ENCODE measurements at places on chromosomes 7 and 10.

- peak; percentile 44 for DNase-seq
These were observed 109.4 kb upstream of the LANCL2 start for GRCh38 chr7:55255496-55256445.

- DNase-seq: no peak
These were observed 336.8 kb downstream of the ARL4A start for GRCh38 chr7:13024121-13024674.

DNA sequence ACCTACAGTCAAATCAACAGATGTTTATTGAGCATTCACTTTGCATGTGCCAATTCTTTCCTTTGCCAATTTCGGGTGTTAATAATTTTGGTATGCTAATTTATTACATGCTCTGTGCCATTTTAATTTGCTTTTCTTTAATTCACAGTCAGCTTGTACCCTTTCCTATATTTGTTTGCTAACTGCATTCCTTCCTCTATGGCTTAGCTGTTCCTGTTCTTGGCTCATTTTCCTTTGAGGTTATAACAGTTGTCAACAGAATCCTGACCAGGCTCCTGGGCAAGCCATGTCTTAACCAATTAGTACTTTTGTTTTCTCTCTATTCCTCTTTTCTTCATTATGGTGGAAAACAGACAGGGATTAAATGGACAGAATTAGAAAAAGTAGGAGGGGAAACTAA lies 73.6 kb upstream of the RPA3 start:
- DNase-seq: no peak

DNA sequence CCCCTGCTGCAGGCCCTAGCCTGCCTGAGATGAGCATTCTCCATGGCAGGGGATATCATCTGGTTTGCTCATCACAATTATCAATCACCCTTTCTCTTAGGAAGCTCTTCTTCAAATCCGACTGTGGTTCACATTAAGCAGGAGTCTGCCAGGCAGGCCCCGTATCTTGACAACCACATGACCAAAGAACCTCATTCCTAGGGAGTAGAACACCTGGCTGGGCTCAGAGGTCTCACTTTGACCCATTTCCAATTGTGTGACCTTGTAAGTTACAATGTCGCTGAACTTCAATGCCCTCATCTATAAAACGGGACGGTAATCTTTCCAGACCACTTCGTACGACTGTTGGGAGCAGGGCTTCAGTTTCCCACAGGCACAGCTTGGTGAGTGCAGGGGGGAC lies 156.4 kb upstream of the PCBD1 start:
- no peak for DNase-seq

DNA sequence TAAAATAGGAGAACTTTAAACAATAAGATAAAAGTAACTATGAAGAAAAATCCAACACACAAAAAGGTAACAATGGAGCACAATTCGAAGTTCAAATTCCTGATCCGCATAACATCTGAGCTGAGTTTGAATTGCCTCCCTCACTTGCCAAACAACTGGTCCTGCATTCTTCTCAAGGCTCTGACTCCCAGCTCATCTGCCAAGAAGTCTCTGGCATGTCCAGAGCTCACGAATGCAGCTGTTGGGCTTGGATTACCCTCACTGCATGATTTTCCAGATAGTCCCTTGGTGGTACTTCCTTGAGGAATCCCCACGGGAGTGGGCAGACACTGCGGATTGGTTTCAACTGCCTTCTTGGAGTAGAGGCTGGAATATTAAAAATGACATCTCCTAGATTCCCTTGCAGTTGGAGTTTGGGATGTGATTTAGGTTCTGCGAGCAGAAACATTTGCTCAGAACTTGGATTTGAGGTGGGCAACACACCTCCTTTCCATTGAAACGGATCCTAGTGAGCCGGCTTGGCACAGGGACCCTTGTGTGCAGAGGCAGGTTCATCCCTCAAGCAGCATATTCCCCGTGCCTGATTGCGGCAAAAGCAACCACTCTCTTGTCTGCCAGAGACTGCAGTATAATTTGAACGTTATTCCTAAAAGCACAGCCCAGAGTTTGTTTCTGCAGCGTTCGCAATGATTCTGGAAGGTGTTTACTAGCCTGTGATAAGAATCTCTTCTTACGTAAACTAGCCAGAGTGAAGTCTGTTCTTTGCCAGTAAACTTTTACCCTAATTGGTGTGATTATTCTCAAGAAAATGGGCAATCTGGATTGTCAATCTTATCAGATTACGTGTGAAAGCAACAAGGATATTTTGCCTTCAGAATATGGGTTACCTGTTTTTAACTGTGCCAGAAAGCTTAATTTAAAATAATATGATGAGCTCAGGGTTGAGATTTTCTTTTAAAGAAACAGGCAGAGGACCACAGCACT lies 23.4 kb upstream of the PRKCQ start:
- DNase-seq: no peak

- DNase-seq: no peak
These were observed 109.7 kb downstream of the HIP1 start for GRCh38 chr7:75629044-75629443.

DNA sequence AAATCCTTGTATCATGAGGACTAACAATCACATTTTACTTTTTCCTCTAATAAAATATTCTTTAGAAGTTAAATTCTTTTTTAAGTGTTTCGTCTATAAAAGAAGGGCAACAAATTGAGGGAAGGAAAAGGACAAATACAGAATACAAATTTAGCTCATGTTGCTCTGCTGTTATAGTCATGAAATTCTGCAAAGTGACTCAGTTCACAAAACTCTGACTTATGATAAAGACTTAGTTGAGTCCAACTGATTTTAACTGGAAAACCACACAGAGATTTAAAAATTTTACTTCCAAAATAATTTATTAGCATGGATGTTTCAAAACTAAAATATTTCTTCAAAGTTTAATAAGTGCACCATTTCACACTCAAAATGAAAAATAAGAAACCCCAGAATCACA lies 75.0 kb upstream of the GPR22 start:
- no peak for DNase-seq

DNA sequence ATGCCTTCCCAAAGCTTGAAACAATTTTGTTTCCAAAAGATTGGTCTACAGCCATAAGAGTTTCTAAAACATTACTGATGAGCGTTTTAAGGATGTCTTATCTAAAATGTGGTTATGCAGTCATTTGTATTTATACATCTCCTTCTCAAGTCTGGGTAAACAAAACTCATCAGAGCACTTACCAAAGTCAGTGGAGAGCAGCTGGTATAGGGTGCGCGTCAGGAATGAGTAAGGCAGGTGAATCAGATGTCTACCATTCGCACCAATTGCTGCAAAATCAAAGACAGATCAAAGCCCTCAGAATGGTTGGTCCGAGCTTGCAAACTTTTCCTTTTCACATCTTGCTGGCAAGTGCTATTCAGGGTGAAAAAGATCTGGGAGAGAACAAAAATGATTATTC lies 65.6 kb upstream of the FAM171A1 start:
- no peak for DNase-seq

DNA sequence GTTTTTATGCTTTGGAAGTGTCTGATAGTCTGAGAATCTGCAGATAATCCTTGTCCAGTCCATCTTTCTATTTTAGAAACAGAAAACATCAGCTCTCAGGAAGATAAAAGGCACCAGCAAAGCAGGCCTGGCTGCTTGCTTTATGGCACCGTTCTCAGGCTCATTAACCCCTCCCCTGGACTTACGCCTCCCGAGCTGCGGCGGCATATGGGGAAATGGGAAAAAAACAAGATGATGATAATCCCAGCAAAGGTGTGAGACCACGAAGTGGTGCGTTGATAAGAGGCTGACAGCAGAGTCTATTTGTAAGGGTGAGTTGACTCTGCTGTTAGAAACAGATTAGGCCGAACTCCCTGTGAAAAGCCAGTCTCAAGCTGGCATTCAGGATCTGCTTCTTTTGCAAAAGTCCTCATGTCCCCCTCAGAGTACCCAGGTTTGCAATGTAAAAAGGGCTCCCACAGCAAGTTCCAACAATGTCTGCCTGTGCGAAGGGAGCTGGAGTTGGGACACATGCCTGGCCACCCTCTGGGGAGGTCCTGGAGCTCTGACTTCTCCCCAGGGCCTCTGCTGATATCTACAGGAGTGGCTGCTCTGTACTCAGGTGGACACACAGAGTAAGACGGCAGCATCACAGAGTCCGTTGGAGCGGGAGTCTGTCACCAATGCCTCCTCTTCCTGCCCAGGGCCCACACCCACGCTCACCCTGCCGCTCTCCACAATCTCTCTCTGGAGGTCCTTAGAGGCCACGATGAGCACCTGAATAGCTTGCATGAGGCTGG lies 54.3 kb downstream of the SPDYE5 start:
- no peak for DNase-seq

GRCh38 chr10:42997849-42998165 lies 79.1 kb upstream of the RET start:
- DNase-seq: no peak

GRCh38 chr7:99473315-99473596 lies 566 bp downstream of the ZNF789 start:
- DNase-seq: no peak

DNA sequence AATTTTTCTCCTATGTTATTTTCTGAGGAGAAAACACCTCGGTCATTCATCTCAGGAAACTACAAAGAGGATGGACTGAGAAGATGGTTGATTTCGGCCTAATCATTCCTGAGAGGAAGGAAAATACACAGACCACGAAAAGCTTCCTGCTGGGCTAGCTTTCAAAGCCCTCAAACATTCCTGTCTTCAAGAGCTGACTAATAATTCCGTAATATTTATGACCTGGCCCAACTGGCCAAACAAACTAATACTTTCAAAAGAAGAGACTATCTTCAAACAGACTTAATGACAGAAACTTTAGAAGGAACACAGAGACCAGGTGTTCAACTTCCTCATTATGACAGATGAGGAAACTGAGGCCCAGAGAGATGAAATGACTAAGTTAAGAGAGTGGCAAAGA lies 215.1 kb upstream of the FRMD4A start:
- DNase-seq: no peak

- peak; percentile 84 for DNase-seq
These were observed at the start of gene DDX21 for GRCh38 chr10:68955832-68956532. Gene DDX21 (plus strand): TSS chr10:68956170. CDS start chr10:68956226, 56 bp downstream.

DNA sequence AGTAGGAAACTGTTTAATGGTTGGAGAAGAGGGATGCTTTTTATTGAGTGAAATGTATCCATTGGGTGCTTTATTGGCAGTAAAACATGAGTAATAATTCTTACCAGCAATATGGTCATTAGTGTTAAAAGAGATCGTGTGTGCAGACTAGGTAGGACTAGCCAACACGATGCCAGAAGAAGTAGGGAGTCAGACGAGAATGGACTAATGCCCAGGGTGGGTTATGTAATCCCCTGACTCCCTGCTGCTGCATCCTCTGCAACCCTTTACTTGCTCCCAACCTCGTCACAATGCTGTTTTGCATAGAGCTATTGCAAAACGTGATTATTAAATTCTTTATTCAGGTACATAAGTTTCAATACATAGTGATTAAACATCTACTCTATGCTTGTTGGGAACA lies 1213.7 kb downstream of the GATA3 start:
- DNase-seq: no peak

DNA sequence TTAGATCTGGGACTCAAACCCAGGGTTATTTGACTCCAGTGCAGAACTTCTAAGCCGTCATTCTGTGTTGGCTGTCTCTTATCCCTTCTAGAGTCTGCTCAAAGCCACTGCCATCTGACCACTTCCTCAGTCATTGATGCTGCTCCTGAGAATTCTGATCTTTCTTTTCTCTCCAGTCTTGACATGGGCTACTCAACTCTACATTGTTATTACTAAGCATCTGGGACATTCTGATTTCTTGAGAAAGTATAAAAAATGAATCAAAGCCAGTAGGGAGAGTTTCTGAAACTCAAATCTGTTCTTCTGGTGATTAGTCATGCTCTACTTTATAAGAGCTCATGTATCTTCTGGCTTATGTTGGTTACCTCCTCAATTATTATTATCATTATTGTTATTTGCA lies 48.7 kb downstream of the ANK3 start:
- no peak for DNase-seq

- DNase-seq: no peak
These were observed 500.9 kb upstream of the ZMIZ1 start for GRCh38 chr10:78567680-78568455.

GRCh38 chr10:70834021-70834420 lies 18.3 kb downstream of the SGPL1 start:
- DNase-seq: no peak

DNA sequence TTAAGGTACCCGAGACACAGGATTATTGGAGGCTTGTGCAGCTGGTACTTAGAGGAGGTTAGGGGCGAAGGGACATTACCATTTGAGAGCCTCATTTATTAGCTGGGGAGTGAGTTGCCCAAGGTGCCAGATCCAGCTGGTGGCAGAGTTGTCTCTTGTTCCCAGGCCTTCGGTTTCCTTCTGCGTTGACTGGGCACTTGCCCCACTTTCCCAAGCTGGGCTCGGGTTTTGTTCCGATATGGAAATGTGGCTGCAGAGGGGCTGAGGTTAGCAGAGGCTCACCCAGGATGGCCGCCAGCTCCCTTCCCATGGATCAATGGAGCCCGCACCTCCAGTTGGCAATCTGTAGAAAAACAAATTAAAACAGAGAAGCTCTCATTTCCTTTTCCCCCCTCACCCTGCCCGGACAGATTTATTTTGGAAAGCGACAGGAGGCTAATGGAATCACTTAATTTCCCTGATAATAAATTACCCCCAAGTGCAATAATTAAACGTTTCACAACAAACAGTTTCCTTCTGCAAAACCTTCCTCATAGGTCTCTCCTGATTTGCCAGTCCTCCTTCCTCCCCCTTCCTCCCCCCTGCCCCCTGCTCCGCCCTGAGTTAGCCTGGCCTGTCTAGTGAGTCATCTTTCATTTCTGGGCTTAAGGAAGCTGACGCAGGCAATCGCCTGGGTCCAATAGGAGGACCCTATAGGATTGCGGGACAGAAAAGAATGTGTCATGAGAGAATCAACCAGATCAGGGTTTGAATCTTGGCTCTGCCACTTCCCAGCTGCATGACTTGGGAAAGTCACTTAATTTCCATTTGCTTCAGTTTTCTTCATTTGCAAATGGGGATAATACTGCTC lies 51.7 kb downstream of the ADRA2A start:
- DNase-seq: no peak

- no peak for DNase-seq
These were observed 25.9 kb downstream of the GPRIN2 start for GRCh38 chr10:46530249-46531186.

GRCh38 chr10:132988988-132989387 lies 46.6 kb upstream of the CFAP46 start:
- no peak for DNase-seq

- no peak for DNase-seq
These were observed 115.2 kb downstream of the ZFAND4 start for GRCh38 chr10:45557275-45557905.

- DNase-seq: no peak
These were observed 441.0 kb upstream of the NPVF start for GRCh38 chr7:25669281-25669781.

DNA sequence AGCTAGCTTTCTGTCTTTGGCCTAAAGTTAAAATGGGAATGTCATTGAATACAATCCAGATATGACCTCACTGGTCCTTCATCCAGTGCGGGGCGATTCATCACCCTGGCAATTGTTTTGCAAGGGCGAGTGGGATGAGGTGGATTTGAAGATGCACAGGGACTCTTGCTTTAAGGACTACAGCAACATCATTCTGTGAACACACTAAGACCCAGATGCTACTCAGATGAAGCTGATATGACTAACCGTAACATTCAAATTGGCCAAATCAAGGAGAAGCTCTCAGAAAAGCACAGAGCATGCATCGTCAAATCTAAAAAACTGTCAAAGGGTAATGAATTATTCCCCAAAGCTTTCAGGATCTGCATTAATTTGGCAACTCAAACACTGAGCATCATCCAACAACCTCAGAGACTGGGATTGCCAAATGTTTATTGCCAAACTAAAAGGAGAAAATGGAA lies 12.8 kb downstream of the CPA1 start:
- no peak for DNase-seq
